IPS DF 19.7 (cell line): ENCODE measurements at places on chromosomes 1 and 21.

DNA sequence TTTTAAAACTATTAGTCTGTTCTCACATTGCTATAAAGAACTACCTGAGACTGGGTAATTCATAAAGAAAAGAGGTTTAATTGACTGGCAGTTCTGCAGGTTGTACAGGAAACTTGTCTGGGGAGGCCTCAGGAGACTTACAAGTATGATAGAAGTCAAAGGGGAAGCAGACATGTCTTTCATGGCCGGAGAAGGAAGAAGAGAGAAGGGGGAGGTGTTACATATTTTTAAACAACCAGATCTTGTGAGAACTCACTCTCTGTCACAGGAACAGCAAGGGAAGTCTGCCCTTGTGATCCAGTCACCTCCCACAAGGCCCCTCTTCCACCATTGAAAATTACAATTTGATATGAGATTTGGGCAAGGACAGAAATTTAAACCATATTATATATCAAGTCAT is 55.9 kb downstream of the CLIC4 start:
- no peak for DNase-seq

DNA sequence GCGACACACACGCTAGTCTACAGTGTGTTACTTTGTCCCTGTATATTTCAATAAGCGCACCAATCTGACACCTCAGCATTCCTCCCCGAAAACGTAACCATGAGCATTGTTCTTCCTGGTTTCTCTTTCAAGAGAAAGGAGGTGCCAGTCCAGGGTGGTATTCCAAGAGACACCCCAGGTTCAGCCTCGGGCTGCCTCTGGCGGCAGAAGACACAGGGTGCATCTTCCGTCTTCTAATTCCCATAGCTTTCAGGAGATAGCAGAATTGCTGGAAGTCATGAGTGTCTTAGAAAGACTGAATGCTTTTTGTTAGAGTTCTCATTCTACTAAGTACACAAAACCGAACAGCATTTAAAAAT is 15.9 kb upstream of the RGS8 start:
- no peak for DNase-seq

DNA sequence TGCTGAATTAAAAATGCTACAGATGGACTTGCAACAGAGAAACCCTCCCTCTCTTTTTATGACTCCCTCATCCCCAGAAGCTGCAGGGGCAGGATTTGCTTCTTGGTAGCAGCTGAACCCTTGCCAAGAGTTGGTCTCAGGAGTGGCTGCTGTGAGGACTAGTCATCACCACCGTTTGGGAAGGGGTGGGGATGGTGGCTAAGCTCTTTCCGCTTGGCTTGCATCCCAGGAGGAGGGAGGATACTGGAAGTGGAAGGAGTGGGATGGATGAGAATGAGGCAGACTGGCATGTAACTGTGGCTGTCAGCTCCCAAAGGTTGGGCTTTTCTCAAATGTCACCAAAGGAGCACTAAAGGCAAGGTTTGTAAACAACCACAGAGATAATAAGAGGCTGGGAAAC is 50.8 kb upstream of the COL24A1 start:
- no peak for DNase-seq

GRCh38 chr1:4650481-4650880 is 3.9 kb upstream of the AJAP1 start:
- no peak for DNase-seq

DNA sequence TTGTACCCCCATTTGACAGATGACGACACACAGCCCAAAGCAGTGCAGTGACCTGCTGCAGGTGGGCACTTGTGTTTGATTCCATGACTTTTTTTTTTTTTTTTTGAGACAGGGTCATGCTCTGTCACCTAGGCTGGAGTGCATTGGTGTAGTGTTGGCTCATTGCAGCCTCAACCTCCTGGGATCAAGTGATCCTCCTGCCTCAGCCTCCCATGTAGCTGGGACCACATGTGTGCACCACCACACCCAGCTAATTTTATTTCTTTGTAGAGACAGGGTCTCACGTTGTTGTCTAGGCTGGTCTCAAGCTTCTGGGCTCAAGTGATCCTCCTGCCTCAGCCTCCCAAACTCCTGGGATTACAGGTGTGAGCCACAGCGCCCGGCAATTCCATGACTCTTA is 14.9 kb upstream of the SYNC start:
- no peak for DNase-seq

DNA sequence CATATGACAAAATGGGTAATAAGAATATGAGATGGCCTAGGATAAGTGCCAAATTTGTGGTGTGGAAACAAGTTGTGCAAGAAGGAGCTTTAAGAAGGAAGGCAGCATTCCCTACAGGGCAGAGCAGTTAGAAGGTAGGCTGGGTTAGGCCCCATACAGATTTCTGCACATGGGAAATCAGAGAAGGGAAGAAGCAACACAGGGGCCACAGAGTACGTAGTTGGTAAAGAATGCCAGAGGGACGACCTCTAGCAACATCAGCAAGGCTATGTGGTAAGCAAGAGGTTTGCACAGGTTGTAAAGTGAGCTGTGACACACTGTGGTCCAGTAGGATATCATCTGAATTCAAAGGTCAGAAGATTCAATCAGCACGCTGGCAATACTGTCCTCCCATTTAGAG is 765.6 kb upstream of the B3GALT2 start:
- no peak for DNase-seq

- no peak for DNase-seq
These were observed 14.7 kb downstream of the NIBAN1 start for GRCh38 chr1:184959626-184960025.
